ENCODE measurements at places on chromosomes 6 and 20.

DNA sequence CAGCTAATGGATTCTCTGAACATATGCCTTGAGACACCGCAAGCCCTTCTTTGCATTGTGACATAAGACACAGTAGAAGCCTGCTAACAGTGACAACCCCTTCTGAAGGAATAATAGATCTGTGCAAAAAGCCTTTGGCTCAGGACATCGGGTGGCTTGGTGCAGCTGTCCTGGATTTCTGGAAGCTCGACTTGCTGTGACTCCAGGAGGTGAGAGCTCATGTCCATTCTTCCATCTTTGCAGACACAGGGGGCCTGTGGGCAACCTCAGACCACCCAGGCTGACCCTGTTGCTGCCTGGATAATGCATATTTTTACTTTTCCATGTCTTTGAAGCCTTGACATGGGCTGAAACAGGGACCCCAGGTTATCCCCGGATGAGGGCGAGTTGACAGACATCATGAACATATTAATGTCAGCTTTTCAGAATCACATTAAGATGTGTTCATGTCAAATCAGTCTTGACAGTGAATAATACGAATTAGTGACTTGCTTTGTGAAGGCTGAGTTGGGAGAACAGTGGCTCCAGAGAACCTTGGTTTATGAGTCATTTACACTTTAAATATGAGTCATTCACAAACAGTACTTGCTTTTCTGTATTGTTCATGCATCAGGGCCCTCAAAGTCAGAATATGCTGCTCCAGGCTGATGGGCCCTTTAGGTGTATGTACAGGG is 66.8 kb upstream of the IYD start:
- no peak for DNase-seq

DNA sequence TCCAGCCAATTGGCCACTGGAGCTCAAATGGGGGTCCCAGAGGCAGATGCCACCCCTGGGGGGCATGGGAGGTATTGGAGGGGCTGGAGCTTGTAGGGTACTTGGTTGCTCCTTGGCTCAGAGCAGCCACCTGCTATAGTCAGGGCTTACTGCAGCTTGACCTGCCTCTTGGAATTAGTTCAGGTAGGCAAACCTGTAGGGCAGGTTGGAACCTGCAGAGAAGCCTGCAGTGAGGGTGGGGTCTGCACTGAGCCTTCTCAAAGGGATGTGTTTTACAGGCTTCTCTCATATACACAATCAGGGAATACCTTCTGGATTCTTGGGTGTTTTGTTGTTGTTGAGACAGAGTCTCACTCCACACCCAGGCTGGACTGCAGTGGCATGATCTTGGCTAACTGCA is 94.2 kb upstream of the MYL9 start:
- no peak for DNase-seq

- DNase-seq = no peak
Measured at GRCh38 chr6:128883906-128884305, 968 bp downstream of the LAMA2 start.

GRCh38 chr20:25695532-25696370 is 902 bp downstream of the ZNF337 start:
- DNase-seq = no peak

- DNase-seq = no peak
Measured at GRCh38 chr20:58711266-58712051, 18.9 kb downstream of the NPEPL1 start.
